ENCODE measurements at places on chromosomes 5 and 9. TPM values are rescaled to one million over a fixed set of nuclear protein-coding genes. Genes with fewer than 3 reads are reported as not detected.
A peak's percentile ranks its signal among the peaks of the same experiment; 100 is the strongest.

- DNase-seq, result no peak
Observed at GRCh38 chr9:98182889-98183599, 9.4 kb downstream of the CORO2A start.

GRCh38 chr5:167578977-167579692 is 712.3 kb upstream of the WWC1 start:
- DNase-seq, result no peak

DNA sequence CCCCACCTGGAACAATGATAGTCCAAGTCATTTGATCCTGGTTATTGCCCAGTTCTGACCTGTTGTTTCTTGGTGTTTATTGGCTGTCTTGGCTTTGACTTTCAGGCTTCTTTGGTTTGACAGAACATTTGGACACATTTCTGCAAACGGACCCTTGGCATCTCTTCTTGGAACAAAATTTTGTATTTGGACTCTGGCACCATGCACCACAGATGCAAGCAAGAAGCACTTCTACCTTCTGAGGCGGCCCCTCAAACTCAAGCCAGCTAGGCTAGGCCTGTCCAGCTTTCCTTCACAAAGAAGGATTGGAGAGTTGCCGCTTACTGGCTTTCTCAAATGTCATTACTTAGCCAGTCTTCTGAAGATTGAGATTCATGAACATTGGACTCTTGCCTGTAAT is 23.1 kb upstream of the FGF10 start:
- DNase-seq, result no peak

- DNase-seq, result no peak
Observed at GRCh38 chr9:106075960-106076327, 381.6 kb downstream of the TMEM38B start.

- DNase-seq, result no peak
Observed at GRCh38 chr9:8826281-8826680, 1026.7 kb upstream of the DMAC1 start.

GRCh38 chr9:127667127-127667844 is 39.5 kb upstream of the CFAP157 start:
- DNase-seq, result no peak

DNA sequence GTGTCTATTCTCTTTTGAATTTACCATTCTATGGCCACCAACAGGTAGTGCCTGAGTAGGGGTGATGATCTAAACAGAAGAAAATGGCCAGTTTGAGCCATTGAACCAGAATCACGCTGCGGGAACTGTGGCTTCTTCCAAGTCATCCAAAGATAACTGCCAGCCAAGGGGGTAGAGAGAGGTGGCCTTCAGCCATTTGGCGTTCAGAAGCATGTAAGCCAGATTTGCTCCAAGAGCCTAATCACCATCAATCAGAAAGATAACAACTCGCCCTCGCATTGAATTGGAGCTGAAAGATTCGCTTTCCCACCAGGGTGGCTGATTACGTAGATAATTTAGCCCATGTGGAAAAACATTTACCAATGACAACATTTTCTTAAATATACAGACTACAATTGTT is 1302.7 kb upstream of the DMAC1 start:
- no peak for DNase-seq

FOXD4L3 gene
- total RNA-seq, result not detected

DNA sequence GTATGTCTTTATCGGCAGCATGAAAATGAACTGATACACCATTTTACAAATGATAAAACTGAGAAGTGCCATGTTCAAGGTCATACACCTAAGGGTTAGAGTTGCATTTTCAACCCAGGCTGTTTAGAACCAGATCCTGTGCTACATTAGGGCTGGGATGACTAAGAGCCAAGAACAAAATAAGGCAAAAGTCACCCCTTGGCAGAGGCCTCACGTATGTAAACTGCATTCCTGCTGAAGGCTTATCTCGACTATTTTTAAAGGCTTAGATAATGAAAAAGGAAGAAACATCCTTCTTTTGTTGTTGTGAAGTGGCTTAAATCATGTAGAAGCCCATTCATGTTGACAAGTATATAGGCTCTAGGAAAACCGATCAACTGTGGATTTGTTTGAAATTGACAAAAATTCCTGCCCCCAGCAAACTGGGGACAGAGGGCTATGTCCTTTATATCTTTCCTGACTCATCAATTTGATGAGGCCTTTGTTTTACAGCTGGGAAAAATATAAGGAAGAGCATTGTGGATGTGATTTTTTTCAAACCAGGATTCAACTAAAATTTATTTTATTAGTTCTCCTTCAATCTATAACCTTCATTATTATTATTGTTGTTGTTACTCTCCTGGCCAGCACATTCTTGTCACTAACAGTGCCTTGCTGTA is 196.5 kb downstream of the SNX18 start:
- peak; percentile 24 for DNase-seq

- DNase-seq, result no peak
Observed at GRCh38 chr9:21668516-21668915, 133.9 kb upstream of the MTAP start.

DNA sequence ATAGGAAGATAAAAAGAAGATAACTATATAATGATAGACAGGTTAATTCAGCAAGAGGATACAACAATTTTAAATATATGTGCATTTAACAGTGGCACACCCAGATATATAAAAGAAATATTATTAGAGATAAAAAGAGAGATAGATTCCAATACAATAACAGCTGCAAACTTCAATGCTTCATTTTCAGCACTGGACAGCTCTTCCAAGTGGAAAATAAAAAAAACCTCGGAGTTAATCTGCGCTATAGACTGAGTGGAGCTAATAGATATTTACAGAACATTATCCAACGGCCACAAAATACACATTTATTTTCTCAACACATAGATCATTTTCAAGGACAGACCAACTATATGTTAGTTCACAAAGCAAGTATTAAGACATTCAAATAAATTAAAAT is 1229.5 kb upstream of the CDH6 start:
- DNase-seq, result no peak

RAI14 gene
- total RNA-seq, result 69.9 TPM

All from esophagus muscularis mucosa (tissue), 4 donors.